ENCODE measurements at places on chromosomes 12 and 14.
A peak's percentile ranks its signal among the peaks of the same experiment; 100 is the strongest.

DNA sequence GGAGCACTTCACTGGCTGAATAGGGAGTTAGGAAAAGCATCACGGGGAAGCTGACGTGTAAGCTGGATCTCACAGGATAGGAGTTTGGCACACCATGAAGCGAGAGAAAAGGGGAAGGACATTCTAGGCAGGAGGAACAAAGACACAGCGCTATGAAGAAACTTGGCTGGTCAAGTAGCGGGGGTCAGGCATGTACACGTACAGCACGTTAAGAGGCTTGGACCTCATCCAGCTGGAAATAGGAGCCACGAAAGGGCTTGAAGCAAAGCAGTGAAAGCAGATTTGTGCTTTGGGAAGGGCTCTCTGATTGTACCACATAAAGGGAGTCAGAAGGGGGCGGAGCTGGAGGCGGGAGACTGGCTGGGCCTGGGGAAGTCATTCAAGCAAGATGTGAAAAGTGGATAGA, 19.6 kb upstream of the GALNT8 start:
- no peak for DNase-seq

DNA sequence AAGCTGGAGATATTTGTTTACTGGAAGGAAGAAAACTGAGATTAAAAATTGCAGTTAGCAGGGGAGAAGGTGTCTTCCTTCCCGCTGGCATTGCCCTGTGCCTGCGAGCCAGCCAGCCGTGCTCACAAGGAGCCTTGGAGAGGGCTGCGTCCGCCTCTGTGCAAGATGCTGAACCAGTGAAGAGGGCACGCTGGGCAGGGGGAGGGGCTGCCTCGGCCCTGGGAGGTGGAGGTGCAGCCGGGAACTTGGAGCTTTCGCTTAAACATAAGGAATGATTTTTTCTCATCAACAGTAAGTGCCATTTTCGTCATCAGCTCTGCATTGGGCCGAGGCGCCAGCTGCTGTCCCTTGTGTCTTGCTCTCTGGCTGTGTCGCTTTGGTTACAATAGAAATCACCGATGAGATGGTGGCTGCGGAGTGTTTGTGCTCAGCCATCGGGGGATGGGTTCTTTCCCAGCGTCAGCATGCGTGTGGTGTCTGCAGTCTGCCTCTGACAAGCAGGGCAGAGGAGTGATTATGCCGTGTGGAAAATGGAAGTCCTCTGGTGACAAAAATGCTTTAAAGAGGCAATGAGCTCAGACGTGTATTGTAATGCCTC, 97.3 kb downstream of the ESR2 start:
- DNase-seq: peak; percentile 87

DNA sequence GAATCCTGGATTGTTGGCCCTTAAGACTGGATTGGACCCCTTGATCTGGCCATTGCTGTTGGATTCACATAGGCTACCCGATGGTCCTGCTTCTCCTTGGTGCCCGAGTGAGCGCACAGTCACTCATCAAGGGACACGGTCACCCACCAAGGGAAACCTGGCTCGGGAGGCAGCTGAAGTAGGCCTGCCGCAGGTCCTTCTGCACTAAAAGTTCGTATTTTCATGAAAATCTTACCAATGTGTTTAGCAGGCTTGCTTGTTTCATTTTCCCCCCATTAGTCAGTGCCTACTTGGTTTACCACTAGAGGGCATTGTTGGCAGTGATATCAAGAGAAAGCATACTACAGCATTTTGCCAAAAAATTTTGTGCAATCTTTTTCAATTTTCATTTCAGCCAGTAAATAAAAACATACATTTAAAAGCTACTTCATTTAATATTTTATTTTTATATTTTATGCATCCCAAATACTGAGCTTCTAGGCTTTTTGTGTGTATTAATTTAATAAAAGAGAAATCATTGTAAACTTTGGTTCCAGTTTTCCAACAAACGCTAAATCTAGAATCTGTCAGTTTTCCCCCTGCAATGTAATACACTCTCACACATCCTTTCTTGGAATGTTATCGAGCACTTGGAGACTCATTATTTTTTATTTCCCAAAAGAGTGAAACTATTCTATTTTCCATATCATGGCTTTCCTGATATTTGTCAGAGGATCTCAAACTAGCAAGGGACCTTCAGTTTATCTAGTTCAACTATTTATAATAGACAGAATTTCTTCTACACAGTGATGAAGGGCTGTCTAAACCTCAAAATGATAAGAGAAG, 116.7 kb downstream of the LMNTD1 start:
- DNase-seq: peak; percentile 64

DNA sequence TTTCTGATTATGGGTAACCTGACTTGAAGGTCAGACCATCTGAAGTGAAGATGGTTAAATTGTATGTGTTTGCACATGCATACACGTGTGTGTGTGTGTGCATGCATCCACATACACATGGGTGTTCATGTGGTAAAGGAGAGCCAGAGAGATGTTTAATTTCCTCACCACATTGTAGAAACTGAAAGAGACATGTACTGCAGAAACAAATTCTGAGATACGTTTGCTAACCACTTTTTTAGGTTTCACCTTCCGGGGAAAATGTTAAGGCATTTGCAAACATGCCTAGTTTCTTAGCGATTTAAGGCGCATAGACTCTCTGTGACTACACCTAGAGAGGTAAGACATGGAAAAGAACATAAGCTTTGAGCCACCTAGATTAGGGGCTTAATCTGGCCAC, 362.9 kb downstream of the RAD51B start:
- no peak for DNase-seq

GRCh38 chr12:5916785-5917290, 28.2 kb downstream of the ANO2 start:
- no peak for DNase-seq

DNA sequence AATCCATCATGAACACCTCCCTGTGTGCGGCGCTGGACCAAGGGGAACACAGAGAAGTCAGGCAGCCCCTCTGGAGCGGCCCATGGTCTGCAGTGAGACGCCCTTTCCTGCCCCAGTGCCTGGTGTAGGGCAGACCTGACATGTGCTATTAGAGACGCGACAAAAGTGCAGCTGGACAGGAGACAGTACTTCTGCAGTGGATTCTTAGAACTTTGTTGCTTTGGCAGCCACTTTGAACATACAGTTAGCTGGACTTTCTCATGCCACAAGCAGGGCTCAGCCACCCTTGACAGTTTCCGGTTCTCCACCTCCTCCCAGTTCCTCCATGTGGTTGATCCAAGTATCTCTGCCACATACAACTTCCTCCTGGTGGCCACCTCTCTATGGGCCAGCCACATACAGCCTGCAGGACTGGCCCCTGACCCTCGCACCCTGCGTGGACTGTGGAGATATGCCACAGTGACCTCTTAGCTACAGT, 45.9 kb downstream of the LGMN start:
- DNase-seq: no peak

- no peak for DNase-seq
Measured at GRCh38 chr12:10136637-10137205, 6.7 kb upstream of the CLEC7A start.

GRCh38 chr12:38149395-38150073, 167.0 kb upstream of the ALG10B start:
- no peak for DNase-seq

DNA sequence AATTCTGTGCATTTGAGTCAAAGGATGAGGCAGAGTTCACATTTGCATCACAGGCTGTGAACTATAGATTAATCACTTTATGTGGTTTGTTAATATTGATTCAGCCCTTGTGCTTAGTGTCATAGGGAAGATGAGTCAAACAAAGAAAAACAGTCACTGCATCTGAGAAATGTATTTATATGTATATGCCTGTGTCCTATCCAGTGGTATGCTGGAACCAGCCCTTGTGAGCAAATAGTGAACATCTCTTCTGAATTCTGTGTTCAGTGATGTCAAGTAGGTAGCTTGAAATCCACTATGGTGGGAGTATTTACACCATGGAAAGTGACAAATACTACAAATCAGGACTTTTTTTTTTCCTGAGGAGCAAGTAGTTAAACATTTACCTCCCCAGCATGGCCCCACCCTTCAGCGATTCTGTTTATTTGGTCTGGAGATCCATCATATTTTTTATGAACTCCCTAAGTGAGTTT, 128.5 kb downstream of the HMGA2 start:
- DNase-seq: no peak

DNA sequence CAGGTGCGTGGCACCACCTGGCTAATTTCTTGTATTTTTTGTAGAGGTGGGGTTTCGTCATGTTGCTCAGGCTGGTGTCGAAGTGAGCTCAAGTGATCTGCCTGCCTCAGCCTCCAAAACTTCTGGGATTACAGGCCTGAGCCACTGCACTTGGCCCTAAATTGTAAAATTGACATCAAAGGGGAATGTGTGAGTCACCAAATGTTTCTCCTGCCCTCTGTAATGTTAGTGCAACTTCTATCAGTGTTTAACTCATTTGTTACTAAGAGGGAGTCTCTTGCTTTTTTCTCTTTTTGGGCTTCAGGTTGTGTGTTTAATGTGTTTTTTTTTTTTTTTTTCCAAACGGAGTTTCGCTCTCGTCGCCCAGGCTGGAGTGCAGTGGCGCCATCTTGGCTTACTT, 2.3 kb downstream of the TULP3 start:
- no peak for DNase-seq

- DNase-seq: no peak
Measured at GRCh38 chr12:57489157-57489641, 1.3 kb downstream of the MARS1 start.

GRCh38 chr12:461425-461824, 1.7 kb downstream of the B4GALNT3 start:
- no peak for DNase-seq

GRCh38 chr14:62001963-62002362, 239.7 kb downstream of the SNAPC1 start:
- DNase-seq: no peak

DNA sequence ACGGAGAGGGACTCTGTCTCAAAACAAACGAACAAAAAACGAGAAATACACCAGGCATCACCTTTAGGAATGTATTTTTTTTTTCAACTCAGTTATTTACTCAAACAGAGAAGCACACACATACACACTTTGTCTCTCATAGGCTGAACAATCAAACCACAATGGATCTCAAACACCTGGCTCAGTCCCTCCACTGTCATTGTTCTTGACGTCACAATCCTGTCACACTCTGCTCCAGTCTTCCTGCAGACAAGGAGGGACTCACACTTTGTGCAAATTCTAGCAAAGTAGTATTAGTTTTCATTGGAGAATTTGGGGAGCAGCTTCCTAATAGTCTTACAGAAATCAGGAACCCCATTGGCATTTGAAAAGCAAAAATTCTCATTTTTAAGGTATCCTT, 727.8 kb downstream of the BCL11B start:
- peak; percentile 22 for DNase-seq

GRCh38 chr12:18352312-18352711, 91.0 kb downstream of the PIK3C2G start:
- no peak for DNase-seq

DNA sequence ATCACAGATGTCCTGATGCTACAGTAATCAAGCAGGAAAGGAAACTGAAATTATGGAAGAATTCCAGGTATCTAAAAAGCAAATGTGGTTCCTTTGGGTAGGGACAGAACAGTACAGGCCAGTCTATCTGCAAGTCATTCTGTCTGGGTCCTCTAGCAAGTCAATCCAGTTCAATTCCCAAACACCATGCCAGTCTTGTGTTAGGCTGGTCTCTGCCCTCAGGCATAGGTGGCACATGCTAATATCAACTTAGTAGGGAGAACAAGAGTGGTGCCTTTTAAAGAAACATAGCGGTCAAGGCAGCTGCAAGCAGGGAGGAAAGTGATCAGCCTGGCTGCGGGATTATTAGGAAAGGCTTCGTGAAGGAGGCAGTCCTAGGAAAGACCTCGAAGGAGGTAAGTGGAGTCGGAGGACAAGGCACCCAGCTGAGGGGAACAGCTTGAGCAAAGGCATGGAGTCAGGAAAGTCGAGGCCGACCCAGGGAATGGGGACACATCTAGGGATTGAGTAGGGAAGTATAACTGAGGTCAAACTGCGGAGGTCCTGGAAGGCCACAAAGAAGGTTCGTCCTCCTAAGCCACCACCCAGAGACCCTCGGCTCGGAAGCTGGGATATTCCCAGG, 3.8 kb upstream of the PLEKHG6 start:
- no peak for DNase-seq

GRCh38 chr14:64447876-64448670, 17.2 kb upstream of the AKAP5 start:
- DNase-seq: no peak

DNA sequence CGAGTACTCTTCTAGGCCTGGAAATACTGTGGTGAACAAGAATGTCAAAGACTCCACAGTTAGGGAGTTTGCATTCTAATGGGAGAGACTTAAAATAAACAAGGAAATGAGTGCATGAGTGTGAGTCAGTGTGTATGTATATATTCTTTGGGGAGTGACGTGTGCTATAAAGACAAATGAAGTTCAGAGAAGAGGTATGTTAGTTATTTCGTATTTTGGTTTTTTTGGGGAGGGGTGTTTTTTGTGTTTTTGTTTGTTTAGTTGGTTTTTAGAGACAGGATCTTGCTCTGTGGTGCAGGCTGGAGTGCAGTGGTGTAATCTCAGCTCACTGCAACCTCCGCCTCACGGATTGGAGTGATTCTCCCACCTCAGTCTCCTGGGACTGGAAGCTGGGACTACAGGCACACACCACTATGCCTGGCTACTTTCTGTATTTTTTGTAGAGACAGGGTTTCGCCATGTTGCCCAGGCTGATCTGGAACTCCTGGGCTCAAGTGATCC, 74.3 kb downstream of the SRGAP1 start:
- no peak for DNase-seq

DNA sequence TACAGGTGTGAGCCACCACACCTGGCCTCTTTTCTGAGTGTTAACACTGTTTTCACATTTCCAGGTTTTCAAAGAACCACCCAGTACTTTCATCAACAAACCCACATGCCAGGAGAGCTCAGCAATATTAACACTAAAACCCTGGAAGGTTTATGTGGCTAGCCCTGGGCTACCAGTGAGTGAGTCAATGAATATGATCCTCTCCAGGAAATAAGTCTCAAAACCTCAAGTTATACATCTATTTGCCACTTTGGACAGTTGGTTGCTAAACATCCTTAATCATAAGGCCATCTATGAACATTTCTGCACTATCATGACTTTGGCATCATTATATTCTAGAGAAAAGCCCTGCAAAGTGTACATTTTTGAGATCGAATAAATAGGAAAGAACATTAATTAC, 6.3 kb upstream of the CDKL1 start:
- DNase-seq: no peak

DNA sequence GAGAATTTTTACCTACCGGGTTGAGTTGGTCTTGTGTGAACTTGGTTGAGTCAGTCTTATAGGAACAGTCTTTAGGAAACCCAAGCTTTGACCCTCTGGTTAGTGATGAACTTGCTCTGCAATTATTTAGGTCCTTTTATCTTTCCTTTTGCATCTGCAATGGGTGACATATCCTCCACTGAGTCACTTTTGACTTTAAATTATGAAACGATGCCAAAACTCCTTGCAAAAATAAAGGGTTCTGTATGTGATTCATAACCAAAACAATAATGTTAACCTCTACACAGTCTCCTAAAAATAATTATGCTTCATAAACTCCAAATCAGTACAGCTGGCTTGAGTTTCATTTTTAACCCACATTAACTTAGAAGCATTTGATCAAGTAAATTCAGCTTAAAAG, 979.4 kb downstream of the GALC start:
- DNase-seq: no peak

- DNase-seq: no peak
Measured at GRCh38 chr12:48261773-48262172, 58.7 kb upstream of the OR10AD1 start.

Data from NCI-H1417 (cell line).